ENCODE measurements at places on chromosomes 6 and 20. TPM values are rescaled to one million over a fixed set of nuclear protein-coding genes. Genes with fewer than 3 reads are reported as not detected.

HSPA12B gene
- 0.25 TPM for total RNA-seq

ZNF391 gene
- total RNA-seq, result 0.35 TPM

PAK5 gene
- total RNA-seq, result not detected

C20orf202 gene
- 0.22 TPM for total RNA-seq

SOX4 gene
- 9.8 TPM for total RNA-seq

RCAN2 gene
- total RNA-seq, result not detected

KIF25 gene
- total RNA-seq, result not detected

TUBB2B gene
- 15.2 TPM for total RNA-seq

ANGPT4 gene
- total RNA-seq, result 0.03 TPM

MDC1 gene
- total RNA-seq, result 14.9 TPM

DNAAF9 gene
- total RNA-seq, result 6.4 TPM

CRIP3 gene
- total RNA-seq, result 0.51 TPM

HLA-DOB gene
- 0.20 TPM for total RNA-seq

CCDC170 gene
- 0.12 TPM for total RNA-seq

RIPOR3 gene
- not detected for total RNA-seq

LPIN3 gene
- 14.3 TPM for total RNA-seq

TMEM74B gene
- total RNA-seq, result 3.0 TPM

PPIL6 gene
- 3.6 TPM for total RNA-seq

FLOT1 gene
- total RNA-seq, result 96.6 TPM

RRBP1 gene
- total RNA-seq, result 149 TPM

FAM209B gene
- total RNA-seq, result 0.22 TPM

SCRT2 gene
- total RNA-seq, result not detected
